ENCODE measurements at places on chromosomes 7 and 10.
A peak's percentile ranks its signal among the peaks of the same experiment; 100 is the strongest.

DNA sequence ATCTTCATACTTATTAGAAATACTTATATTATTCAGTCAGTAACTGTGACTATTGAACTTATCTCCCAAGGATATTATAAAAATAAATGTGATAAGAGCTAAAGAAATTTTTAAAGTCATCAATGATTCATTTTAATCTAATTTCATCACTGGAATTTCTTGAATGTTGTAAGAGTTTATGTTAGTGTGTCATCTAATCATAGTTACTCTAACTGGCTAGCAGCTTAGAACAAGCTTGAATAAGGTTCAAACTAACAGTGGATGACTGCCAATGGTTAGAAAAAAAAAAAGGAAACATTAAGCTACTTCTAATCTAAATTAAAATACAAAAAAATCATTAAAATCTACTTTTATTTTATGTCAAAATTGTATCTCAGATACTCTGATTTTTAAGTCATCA is 1066.3 kb downstream of the CNTNAP2 start:
- no peak overlapping the region for H3K4me3 ChIP-seq
- no peaks in the 10 kb centered on the region for H3K36me3 ChIP-seq

GRCh38 chr10:130455791-130456190 is 319.6 kb downstream of the GLRX3 start:
- no peaks in the 10 kb centered on the region for H3K27me3 ChIP-seq
- no peak for DNase-seq
- H3K27ac ChIP-seq: no peak overlapping the region

GRCh38 chr7:149284343-149284742 is 22.3 kb downstream of the ZNF783 start:
- peaks cover 12% of the 10 kb centered on the region for H3K4me1 ChIP-seq
- DNase-seq: no peak

- H3K27ac ChIP-seq: no peak overlapping the region
- H3K4me3 ChIP-seq: peak overlapping the region; percentile 98
- H3K36me3 ChIP-seq: no peaks in the 10 kb centered on the region
- no peak for DNase-seq
- peaks cover 18% of the 10 kb centered on the region for H3K4me1 ChIP-seq
These were observed 940 bp upstream of the PSD start for GRCh38 chr10:102419269-102420180.

DNA sequence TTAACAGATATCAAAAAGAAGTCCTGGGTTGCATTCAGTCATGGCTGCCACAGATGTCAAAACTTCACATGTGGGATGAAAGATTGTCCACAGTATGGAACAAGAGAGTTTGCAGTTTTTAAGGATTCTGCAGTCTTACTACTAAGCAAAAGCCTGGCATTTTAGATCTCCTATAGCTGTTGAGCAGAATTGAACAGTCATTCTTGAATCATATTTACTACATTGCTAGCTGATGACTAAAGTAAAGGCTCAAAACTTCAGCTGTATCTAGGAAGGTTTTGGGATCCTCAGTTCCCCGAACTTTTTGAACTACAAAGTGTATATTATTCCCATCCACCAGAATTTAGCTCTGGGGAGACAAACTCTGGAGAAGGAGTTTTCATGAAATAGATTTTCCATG is 31.0 kb downstream of the BET1 start:
- no peaks in the 10 kb centered on the region for H3K4me1 ChIP-seq
- H3K36me3 ChIP-seq: no peaks in the 10 kb centered on the region
- no peak for DNase-seq
- H3K27me3 ChIP-seq: no peaks in the 10 kb centered on the region
